ENCODE measurements at places on chromosomes 7 and 10.

DNA sequence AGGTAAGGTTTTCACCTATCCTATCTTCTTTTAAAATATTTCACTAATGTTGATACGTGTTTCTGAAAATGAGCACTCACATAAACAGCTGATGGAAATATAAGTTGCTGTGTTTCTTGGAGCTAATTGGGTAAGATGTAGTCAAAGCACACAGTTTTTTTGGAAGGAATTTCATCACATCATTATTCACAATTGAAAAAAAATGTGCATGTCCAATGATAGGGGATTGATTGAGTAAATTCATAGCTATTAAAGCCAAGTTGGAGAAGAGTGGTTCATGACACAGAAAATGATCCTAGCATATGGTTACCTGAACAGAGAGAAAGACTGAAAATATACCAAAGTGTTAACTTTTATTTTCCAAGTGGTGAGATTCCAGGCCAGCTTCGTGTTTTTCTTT lies 29.6 kb downstream of the GLI3 start:
- no peak for DNase-seq

DNA sequence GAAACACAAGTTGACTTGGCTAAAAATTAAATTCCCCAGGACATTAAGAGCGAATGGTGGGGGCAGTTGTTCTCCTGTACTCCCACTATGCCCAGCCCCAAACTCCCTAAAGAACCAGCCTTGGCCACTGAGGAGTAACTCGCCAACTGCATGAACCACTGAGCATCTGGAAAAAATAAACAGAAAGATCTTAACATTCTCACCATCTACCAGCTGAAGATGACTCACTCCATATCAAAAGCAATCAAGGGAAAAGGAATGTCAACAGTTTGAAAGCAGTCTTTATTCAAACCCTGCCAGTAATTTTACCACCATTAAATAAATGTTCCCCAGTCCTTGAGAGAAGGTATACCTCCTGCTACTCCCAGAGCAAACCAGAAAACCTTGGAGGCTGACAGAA lies 45.4 kb downstream of the CTTNBP2 start:
- no peak for DNase-seq

GRCh38 chr7:112156412-112156811 lies 49.8 kb downstream of the DOCK4 start:
- DNase-seq: no peak

DNA sequence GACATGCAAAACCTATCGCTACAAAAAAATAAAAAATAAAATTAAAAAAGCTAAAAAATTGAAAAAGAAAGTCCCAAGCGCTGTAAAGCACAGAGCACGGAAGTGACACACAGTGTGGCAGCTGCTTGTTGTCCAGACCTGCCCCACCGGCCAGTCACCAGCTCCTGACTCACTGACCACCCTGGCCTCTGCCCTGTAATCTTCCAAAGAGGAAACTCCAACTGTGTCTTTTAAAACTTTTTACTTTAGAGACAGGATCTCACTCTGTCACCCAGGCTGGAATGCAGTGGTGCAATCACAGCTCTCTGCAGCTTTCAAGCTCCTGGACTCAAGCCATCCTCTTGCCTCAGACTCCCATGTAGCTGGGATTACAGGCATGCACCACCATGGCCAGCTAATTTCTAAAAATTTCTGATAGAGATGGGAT lies 23.6 kb downstream of the GNA12 start:
- no peak for DNase-seq

- no peak for DNase-seq
Observed at GRCh38 chr7:48168159-48168558, 3.1 kb upstream of the ABCA13 start.

DNA sequence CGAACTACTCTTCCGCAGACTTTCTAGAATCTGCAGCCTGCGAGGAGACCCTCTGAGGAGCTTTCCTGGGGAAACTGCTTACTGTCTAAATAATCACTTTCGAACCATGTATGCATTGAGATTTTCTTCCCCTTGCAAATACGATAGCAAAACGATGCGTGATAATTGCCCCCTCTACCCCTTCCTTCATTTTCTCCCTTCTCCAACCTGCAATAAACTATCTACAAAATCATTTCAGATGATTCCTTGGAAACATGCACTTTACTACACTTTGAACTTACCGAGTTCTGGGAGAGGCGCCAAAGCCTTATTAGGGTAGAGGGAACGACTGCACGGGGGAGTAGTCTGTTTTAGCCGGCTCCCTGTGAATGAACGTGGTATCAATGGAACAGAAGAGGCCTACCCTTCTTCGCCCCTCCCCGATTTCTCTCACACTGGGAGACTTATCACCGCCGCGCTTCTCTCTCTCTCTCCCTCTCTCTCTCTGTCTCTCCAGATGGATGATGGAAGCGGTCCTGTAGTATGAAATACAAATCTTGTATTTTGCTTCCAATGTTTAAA lies at the start of gene FGFBP3:
FGFBP3 (minus strand) TSS at position 370 of the 561 bp plus-strand sequence. CDS start 517 bp downstream, outside the sequence.
- peak; percentile 40 for DNase-seq

Measured in NCI-H524 (cell line).